H1 (cell line): ENCODE measurements at places on chromosomes 13 and 19. TPM values are rescaled to one million over a fixed set of nuclear protein-coding genes. Genes with fewer than 3 reads are reported as not detected.

SIGLEC5 gene
- not detected in 2 replicates for total RNA-seq

DNA sequence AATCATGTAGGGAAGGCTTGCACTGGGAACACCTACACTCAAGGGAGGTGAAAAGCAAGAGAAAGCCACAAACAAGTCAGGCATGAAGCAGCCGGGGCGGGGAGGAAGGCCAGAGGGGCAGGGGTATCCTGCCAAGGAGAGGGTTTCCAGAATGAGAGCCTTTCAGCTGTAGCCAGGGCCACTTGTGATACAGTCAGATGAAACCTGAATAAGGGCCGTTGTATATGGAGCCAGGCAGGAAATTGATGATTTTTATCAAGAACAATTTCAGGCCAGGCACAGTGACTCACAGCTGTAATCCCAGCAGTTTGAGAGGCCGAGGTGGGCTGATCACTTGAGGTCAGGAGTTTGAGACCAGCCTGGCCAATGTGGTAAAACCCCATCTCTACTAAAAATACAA, 4.4 kb downstream of the TRPM4 start:
- no peak for DNase-seq

CGB1 gene
- not detected in 2 replicates for total RNA-seq

DNA sequence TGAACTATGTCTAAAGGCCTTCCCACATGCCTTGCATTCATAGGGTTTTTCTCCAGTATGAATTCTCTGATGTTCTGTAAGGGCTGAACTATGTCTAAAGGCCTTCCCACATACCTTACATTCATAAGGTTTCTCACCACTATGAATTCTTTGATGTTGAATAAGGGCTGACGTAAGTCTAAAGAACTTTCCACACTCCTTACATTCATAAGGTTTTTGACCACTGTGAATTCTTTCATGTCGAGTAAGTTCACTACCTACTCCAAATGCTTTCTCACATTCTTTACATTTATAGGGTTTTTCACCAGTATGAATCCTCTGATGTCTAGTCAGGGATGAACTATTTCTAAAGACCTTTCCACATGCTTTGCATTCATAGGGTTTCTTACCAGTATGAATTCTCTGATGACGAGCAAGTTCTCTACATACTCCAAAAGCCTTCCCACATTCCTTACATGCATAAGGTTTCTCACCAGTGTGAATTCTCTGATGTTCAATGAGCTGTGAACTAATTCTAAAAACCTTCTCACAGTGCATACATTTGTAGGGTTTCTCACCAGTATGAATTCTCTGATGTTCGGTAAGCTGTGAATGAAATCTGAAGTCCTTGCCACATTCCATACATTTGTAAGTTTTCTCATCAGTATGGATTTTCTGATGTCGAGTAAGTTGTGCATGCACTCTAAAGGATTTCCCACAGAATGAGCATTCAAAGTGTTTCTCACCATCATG, 19.1 kb upstream of the ZNF260 start:
- DNase-seq, result no peak

GRCh38 chr13:79724348-79725103, 243.6 kb downstream of the NDFIP2 start:
- no peak for DNase-seq
